ENCODE measurements at places on chromosomes 7 and 10.

- no peak for DNase-seq
These were observed 5.6 kb downstream of the NUB1 start for GRCh38 chr7:151347200-151347599.

DNA sequence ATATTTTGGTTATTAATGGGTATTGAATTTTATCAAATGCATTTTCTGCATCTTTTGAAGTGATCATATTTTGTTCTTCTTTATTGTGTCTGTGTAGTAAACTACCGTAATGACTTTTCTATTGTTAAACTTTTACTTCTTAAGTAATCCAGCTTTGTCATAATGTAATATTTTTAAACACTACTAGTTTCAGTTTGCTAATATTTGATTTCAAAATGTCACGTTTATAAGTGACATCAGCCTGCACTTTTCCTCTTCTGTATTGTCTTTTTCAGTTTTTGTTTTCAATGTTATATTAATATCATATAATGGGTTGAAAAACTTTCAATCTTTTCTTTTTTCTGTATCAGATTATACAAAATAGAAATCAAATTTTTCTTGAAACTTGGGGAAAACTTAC is 71.6 kb upstream of the ANKRD1 start:
- no peak for DNase-seq

DNA sequence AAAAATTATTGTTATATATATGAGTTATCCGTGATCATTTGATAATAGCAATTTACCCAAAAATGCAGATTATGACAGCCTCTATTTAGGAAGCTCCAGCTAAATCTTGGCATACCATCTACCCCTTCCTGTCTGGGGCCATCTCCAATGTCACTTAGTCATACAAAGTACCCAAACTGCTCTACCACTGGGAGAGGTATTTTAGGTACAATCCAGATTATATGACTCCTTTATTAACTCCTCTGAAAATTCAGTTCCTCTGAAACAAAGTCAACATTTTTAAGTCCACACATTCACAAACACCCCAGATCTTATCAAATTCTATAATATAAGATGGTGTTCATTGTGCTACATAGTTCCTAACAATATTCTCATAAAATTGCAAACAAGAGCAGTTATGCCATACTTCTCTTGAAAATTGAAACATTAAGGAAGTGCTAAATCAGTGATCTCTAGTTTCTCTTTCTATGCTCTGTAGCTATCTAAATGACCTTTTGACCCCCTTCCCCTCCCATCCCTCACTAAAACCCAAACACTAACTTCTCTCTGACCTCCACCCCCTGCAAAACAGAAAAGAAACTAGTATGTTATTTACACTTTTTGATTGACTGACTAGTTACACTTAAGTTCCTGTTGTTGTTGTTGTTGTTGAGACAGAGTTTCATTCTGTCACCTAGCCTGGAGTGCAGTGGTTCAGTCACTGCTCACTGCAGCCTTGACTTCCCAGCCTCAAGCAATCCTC is 16.4 kb downstream of the HOXA1 start:
- no peak for DNase-seq

GRCh38 chr10:70176441-70176840 is 6.1 kb upstream of the SAR1A start:
- no peak for DNase-seq

- DNase-seq: no peak
These were observed 1.4 kb downstream of the HOXA5 start for GRCh38 chr7:27141923-27142579.

All from NCI-H1092 (cell line).